ENCODE measurements at places on chromosomes 6 and 20.

DNA sequence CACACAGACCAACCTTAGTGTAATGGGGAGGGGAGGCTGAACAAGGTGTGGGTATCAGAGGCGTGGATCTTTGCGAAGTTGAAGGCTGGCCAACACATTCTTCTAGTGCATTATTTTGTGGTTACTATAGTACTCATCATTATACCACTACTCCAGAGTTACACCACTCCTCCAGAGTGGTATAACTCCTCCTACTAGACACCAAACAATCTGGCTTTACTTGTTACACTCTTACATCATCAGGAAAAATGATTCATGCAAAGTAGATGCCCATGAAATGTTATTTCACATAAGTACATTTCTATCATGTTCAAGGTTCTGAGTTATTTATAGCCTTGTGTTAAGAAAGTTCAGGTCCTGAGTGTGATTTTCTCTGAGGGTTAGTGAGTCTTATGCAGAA, 443.1 kb upstream of the OPRM1 start:
- DNase-seq, result no peak

DNA sequence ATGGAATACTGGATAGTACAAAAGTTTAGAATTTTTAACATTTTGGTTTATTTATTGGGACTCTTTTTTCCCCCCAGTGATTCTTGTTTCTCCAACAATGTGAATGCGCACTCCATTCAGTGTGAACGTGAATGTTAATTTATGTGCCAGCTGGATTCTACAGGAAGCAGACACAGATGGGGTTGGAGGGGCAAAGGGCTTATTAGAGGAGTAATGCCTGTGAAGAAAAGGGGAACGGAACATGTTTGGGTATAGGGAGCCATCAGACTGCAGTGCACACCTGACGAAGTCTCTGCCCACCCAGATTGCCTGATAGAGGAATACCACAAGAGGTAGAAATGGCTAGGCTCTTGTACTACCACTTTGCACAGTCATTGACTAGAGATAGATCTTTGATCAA, 48.2 kb downstream of the PTPRA start:
- no peak for DNase-seq

DNA sequence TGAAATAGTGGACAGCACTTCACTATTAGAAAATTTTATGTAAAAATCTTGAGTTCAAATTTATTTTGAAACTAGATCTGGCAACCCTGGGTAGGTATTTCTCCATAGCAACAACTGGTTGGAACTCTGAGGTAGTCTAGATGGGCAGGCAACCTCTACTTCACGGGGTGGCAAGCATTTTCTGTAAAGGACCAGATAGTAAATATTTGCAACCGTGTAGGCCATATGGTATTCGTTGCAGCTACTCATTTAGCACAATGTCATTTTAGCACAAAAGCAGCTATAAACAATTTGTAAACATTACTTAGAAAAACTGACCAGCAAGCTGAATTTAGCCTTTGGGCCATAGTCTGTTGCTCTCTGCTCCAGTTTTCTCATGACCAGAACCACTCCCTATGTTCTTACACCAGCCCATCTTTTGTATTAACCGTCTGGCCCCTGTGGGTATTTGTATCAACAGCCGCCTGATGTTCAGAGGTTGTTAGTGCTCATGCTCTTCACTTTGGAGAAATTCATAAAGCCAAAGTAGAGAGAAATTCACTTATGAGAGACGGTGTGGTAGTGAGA, 29.2 kb downstream of the LGSN start:
- DNase-seq, result no peak

DNA sequence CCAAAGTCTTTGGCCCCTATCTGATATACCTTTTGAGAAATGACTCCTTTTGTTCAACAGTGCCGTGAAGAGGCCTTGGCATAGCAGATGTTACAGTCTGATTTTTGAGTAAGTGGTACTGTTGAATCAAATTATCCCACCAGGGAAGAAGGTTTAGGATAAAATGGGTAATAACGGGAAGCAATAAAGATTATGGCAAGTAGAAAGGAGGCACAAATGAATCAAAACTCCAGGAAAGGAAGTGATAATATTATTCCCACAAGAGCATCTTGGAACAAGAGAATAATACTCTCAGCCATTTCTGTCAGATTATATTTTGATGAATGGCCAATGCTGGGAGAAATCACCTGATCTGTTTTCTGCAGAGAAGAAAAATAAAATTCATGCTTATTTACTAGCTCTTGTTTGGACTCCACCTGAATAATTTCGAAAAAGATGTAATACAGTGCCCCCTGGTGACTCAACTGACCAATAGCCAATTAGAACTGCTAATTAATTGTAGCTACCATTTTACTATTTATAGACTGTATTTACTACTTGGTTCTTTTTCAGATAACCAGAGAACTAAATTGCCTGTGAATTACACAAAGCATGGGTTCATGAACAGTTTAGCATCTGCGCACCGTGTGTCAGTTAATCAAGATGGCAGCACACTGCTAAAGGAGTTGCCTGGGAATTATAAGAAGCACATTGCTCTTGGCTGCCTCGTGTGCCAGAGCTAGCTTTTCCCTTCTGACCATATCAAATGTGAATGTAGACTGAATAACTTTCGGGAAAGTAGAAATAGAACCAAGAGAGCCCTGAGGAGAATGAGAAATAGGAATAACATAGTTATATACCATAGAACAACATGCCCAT, 78.5 kb upstream of the TRDN start:
- DNase-seq, result peak; percentile 23

GRCh38 chr6:167712731-167713475, 113.8 kb upstream of the AFDN start:
- no peak for DNase-seq

DNA sequence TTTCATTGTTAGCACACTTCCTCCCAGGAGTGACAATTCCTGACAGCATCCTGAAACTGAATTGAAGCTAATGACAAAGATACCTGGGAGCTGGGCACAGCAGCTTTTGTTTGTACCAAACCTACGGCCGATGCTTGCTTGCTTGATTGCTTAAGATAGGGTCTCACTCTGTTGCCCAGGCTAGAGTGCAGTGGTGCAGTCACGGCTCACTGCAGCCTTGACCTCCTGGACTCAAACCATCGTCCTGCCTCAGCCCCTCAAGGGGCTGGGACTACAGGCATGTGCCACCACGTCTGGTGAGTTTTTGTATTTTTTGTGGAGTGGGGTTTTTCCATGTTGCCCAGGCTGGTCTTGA, 84.7 kb upstream of the SCP2D1 start:
- no peak for DNase-seq

DNA sequence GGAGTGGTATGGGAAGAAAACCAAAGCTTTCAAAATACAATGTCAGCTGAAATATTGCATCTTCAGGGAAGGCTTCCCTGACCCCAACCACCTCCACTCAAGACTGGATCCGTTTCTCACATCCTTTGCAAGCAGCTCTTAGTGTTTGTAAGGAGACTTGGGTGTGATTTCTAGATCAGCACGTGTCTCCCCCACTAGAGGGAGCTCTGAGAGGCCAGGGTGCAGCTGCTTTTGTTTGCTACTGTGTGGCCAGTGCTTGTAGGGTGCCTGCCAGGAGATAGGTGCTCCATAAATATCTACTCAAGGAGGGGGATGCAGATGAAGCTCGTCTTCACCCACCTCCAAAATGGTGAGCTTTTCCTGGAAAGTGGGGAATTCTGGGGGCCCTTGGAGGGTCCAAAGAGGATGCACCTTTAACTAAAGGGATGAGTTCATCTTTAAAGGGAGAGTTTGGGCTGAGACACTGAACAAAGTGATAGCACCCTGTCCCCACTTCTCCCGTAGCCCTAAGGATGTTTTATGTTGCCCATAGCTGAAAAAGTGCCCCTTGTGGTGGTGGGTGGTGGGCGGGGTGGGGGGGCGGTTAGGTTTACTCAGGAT, 52.6 kb upstream of the MAFB start:
- peak; percentile 61 for DNase-seq

DNA sequence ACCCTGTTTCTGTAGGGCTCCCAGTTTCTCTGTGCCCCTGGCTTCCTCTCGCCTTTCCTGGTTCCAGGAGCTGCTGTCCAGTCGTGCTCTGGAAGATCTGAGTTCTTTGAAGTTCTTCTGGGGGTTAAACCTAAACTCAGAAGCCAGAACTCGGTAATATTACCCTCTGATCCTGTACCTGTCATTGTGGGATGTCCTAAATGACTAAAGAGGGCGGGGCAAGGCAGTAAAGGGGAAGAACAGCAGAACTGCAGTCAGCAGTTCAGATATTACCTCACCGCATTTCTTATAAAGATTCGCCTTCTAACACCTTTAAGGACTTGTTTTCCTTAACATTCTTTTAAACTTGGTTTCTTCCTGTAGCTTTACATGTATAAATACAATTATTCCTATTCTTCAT, 63.9 kb downstream of the FAM120B start:
- DNase-seq, result no peak

- DNase-seq, result peak; percentile 30
Measured at GRCh38 chr6:85865420-85866369, 223.0 kb upstream of the SYNCRIP start.

DNA sequence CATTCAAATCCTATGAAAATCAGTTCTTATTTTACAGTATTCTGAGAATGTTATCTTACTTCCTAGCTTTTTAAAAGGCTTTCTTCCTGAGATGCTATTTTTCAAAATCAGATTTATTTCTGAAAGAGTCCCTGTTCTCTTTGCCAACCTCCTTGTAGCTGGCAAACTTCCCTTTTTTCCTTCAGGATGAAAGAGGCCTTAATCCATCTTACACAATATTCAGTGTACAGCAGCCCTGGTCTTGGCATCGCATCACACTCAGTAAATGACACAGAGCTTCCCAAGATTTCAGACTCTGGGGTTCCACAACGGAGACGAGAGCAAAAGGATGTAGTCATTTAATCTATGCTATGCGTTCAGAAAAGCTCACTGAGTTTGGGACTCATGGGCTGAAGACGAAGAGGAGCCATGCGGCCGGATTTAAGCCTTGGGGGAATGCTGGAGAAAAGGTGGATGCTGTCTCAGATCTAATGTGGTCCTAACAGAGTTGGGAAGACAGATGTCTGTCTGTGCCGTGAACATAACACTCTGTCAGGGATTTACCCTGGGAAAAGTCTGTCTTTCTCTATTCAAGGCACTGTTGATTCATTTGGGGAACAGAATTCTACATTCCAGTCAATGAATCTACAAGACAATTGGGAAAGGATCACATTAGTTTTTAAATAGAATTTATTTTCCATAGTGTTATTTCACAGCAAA, 616.4 kb upstream of the AGPAT4 start:
- no peak for DNase-seq

DNA sequence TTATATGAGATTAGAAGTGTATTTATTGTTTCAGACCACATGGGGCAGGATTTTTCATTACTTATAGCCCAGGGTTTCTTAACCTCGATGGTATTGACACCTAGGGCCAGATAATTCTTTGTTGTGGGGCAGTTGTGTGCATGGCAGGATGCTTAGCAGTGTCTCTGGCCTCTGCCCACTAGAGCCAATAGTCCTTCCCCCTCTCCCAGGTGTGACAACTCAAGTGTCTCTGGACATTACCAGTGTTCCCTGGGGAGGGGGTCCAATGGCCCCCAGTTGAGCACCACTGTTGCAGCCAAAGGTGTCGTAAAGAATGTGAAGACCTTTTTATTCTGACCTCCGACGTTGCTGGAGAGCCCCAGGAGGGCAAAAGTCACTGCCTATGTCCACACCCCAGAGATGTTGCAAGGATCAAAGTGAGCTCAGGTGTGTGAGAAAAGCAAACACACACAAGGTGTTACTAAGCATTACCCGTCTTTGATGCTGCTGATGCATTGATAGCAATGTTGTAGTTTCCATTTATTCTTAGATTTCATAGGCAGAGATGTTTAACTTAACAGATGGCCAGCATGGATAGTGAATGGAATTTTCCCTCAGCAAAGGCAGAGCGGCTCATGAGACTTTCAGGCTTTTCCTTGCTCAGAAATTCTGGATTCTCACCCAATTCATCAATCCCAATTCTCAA, 22.2 kb downstream of the BANF2 start:
- DNase-seq, result no peak

DNA sequence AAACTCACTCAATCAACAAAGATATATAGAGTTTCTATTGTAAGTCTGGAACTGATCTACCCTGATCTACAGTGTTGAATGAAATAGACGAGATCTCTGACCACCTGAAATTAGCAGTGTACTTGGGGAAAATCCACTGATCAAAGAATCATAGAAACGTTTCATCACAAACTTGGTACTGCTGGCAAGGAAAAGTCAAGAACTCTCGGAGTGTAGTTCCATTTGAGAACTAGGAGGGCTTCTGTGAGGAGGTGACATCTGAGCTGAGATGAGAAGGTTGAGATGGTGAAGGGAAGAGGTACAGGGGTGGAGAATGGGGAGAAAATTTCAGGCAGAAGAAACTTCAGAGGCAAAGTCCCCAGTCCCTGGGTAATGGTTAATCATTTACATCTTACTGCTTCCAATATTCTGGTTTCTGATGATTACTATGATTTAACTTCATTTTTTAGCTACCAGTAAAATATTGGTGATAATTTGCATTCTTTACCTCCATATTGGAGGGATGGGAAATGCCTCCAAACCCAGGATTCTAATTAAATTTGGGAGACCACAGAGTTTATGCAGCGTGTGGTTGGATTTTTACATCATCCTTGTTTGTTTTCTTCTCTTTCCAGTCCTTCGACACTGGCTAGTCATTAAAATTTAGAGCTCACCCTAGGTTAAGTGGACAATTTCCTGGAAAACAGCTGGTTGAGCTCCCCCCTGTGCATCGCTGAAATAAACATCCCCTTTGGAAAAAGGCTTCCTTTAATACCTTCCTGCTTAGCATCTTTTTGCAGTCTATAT, 191.9 kb downstream of the BCAS1 start:
- DNase-seq, result no peak

DNA sequence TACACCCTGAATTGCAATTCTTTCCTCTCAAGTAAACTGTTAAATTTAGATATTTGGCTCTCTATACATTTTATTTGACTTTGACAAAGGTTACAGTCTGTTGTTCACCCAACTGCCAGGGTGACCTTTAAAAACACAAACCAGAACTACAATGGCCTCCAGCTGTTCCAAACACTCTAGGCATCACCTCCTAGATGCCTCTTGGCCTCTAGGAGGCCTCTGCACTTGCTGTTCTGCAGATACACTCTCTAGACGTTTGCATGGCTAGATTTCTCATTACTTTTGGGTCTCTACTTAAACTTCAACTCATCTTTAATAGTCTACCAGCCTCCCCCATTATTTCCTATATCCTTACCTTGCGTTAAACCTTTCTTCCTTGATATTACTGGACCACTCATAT, 102.8 kb upstream of the BEND3 start:
- DNase-seq, result no peak

GRCh38 chr6:146851837-146852236, 253.1 kb downstream of the ADGB start:
- DNase-seq, result peak; percentile 73

- DNase-seq, result no peak
Measured at GRCh38 chr6:80523531-80523997, 417.1 kb downstream of the BCKDHB start.

- no peak for DNase-seq
Measured at GRCh38 chr20:50417023-50417329, 93.2 kb upstream of the PTPN1 start.

DNA sequence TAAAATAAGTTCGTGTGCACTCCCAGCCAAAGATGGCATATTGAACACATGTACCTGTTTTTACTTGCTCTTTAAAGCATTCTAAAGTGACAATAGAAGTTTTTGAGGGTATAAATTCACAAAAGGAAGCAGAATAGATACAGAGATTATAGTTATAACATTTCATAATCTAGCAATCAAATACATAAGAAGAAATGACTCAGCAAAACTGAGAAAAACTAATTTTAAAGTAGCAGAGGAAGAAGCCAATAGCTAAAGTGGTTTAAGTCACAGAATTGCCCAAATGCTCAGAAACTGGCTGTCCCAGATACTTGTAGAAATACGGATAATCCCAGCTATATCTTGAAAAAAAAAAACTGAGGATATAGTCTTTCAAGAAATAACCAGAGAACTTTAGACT, 49.2 kb upstream of the TBC1D32 start:
- no peak for DNase-seq

- DNase-seq, result no peak
Measured at GRCh38 chr6:55955684-55956083, 80.3 kb upstream of the BMP5 start.

All from AG20443 (cell line).